NCI-H1092 (cell line): ENCODE measurements at places on chromosomes 2 and 18.

DNA sequence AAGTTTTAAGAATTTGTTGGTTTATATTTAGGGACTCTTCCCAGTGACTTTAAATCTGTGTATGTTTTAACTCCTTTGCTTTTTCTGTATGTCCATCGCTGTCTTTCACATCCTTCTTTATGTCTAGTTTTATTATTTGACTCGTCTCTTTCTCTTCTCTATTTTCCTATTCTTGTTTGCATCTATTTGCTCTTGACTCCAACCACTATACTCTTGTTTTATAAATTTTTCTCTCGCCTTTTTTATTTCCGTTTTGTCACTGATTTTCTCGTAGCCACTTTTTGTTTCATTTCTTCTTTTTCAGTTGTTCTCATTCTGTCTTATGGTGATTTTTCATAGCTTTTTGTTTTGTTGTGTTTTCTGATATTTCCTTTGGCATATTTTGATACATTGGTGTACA lies 170.5 kb upstream of the NETO1 start:
- no peak for DNase-seq

DNA sequence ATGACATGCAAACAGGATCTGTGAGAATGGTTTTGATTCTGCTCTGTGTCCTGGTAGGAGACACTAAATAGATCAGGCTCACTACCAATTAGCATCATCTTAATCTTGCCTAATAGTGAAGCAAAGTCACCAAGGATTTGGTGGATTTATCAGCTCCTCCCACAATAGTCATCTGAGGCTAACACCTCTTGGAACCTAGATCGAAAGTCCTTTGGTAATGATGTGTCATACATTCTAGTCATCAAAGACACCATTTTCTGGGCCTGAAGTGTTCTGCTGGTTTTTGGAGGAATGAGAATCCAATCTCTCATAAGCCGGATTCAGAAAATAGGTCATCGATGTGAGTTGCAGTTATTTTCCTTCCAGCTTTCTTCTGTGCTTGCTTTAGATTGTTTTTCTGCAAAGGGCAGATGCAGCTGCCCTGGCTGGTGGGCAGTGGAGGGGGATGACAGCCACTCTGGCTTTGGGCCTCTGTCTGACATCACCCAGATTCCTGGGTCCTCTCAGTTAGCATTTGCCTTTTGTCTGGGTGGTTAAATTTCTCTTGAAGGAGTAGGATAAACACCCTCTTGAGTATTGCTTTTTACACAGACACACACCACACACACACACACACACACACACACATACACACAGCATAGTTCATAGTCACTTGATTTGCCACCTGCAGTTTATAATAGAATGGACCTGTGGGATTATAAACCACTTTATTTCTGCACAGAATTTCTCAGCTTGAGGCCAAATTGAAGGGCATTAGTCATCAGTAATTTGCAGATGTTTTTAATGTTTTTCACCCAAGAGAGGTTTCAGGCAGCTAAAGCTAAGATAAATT lies at the start of gene MYO3B:
TSS of gene MYO3B (plus strand) at position 198 of the 832 bp plus-strand sequence. CDS start at position 339, 141 bp downstream.
- no peak for DNase-seq

GRCh38 chr2:100054426-100054825 lies 88.0 kb downstream of the AFF3 start:
- no peak for DNase-seq

- DNase-seq: no peak
These were observed 517.2 kb downstream of the PLCL1 start for GRCh38 chr2:198321522-198322088.

DNA sequence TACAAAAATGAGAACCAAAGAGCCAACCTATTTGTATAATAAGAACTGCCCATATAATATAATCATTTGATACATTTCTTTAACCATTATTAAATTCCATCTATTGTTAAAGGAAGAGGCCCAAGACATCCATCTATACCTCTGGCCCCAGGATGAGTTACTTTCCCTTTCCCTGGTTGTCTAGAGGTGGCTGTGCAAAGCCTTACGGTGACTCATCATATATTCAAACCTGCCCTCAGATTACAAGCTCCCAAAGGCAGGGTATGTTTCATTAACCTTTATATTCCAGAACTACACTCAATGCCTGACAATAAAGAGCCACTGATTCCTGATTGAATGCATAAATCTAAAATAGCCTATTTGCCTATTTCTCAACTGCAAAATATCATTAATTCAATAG lies 105.8 kb upstream of the PID1 start:
- DNase-seq: no peak

DNA sequence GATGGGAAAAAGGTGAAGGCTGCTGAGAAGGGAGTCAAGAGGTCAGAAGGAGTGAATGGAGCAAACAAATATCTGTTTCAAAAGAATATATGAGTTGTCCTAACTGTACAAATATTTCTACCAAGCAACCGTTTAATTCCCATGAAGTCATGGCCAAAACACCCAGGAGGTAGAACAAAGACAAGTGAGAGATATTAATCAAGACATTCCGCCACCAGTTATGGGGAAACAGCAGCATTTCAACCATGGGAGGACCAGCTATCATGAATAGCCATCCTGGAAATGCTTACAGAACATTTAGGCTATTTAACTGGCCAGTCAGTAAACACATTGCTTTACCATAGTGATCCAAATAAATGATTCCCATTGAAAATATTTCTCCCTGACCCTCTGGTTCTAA lies 396.3 kb downstream of the IRS1 start:
- no peak for DNase-seq
